Lower leg skin (tissue), 4 donors: ENCODE measurements at places on chromosomes 5 and 9.

- DNase-seq: no peak
These were observed 115.1 kb downstream of the PCSK1 start for GRCh38 chr5:96317945-96318344.

DNA sequence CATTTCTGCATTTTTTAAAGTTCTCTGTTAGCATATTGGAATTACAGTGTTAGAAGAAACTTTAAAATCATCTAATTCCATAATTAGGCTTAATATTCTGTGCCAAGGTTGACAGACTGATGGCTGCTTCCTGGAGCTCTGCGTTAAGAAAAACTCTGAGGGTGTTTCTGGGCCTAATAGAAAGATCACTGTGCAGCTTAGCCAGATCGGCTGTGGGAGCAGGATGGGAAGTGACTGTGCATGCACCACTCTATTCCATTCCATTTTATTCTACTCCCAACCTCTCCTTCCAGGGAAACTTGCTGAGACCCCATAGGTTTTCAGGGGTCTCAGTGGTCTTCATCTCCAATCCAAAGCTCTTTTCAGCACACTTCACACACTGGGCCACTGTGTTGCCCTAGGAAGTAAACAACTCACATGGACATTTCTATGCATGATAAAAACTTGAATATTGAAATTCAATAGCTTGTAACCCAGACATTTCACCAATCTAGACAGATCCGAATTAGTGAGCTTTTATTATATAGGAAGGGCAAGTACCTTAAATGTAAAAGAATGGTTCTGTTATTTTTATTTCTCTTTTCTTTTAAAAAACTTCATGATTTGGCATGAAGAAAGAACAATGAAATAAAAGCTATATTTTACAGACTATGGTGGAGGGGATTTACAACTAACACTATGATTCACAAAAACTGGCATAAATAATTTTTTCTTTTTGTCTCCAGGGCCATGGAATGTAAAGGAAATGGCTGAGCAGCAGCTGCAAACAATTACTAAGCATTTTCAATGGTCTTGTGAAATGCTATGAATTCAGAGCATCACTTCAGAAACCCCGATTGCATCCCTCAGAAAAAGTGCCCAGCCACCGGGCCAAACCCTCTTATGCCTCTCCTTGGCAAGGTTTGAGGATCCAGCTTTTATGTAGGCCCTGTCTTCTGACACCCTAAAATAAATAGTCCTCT, 51.4 kb upstream of the DAB2 start:
- DNase-seq: no peak

GRCh38 chr9:33942471-33943083, 106.1 kb downstream of the UBAP2 start:
- DNase-seq: no peak

DNA sequence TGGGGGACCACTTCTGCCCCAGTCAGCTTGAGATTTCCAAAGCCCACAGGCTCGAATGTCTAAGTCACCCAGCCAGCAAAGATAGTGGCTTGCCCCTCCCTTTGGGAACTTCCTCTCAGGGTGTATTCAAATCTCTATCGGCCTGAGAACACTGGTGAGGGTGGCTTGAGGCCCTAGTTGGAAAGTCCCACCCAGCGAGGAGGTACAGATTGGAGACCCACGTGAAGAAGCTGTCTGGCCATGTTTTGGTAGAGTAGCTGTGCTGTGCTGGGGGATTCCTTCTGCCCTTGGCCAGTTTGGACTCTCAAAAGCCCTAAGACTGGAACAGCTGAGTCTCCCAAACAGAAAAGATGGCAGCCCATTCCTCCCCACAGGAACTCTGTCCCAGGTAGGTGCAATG, 172.7 kb upstream of the RIOK2 start:
- no peak for DNase-seq

DNA sequence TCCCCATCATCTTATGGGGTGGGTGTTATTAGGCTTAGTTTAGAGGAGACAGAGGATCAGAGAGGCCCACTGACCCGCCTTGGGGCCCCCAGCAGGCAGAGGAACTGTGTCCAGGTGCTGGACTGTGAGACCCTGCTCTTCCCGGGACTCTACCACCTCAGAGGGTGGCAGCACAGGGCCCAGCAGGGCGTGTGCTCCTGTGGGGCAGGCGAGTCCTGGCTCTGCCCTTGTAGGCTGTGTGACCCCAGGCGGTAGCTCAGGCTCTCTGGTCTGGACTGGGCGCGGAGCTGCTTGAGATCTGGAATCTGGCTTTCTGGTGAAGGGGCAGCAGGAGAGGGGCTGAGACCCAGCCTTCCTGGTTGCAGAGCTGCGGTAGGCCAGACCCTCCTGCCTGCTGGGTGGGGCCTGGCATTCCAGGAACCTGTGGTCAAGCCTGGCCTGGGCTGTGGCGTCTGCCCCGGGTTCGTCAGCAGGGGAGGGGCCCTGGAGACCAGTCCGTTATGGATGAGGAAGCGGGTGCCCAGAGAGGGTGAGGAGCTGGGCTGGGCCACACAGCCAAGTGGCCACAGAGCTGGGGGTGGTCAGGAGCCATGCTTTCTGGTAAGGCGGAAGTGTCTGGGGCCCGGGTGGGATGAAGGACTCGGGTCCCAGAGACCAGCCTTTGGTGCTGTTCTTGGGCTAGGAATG, 46.5 kb downstream of the RXRA start:
- no peak for DNase-seq

GRCh38 chr5:150638488-150639376, 1.7 kb upstream of the SYNPO start:
- DNase-seq: no peak

DNA sequence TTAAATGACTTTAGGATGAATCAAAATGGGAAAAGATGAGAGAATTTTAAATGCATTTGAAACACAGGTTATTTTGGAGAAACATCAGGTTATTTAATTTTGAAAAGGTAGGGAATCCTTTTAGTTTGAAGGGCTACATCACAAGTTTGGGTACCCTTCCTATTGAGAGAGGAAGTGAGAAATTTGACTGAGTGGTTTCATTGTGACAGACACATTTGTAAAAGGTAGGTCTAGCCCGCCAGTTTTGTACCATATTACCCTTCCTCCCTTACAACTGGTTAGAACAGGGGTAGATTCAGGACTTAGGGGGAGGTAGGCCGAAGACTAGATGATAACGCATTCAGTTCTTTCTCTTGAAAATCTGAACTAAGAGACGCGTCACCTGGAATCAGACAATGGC, 464.2 kb downstream of the EBF1 start:
- no peak for DNase-seq

GRCh38 chr5:150209099-150209635, 19.3 kb downstream of the SLC6A7 start:
- peak; percentile 41 for DNase-seq

DNA sequence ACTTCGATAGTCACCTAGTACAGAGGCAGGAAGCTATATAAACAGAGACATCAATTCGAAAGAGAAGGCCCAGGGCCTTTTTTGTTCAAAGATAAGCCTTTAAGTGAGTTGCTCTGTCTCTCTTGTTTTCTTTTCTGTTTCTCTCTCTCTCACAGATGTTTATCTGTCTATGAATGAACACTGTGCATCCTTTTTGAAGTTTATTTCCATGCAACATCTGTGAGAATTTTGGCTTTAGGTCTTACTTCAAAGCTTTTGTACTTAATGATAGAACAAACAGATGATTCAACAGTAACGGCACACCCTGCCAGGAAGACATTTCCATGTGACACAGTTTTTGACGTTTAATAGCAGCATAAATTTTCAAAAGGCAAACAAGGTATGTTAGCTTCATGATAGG, 1413.1 kb upstream of the CDH6 start:
- no peak for DNase-seq

GRCh38 chr5:156259618-156260017, 67.3 kb upstream of the SGCD start:
- no peak for DNase-seq

DNA sequence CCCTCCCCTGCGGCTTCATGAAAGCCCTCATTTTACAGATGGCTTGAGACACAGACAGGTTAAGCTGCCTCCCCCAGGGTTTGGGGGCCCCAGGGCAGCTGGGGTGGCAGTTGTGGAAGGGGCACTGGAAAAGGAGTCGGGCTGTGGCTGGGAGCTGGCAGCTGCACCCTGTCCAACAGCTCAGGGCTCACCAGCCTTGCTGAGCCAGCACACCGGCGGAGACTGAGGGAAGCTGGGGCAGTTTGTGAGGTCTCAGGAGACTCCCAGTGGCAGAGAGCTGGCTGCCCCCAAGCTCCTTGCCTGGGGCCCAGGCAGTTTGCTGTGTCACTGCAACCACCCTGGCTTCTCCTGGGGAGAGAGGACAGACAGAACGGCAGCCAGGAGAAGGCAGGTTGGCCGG, 34.8 kb upstream of the RAPGEF1 start:
- DNase-seq: no peak
